ENCODE measurements at places on chromosomes 12 and 14. TPM values are rescaled to one million over a fixed set of nuclear protein-coding genes. Genes with fewer than 3 reads are reported as not detected.

The SNRNP35 gene
- 20.6 TPM for total RNA-seq

The SDR39U1 gene
- 12.5 TPM for total RNA-seq

The CLEC4D gene
- total RNA-seq, result not detected

The CLMN gene
- 19.5 TPM for total RNA-seq

The FRMD6 gene
- 45.5 TPM for total RNA-seq

The GPD1 gene
- 0.27 TPM for total RNA-seq
